ENCODE measurements at places on chromosomes 6 and 20.
A peak's percentile ranks its signal among the peaks of the same experiment; 100 is the strongest.

DNA sequence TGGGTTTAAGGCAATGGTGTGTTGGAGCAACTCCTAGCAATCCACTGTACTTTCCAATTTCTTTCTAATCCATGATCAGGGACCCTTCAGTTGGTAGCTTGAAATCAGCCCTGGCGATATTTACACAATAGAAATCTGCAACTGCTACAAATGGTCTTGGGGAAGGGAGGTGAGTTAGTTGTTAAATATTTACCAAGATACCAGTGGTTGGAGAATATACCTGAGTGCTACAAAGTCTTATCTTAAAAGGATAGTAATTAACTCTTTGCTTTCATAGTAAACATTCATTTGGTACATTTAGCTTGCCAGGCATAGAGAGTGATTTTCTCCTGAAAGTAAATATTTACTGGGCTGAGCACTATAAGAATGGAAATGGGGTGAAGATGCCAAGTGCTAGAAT, 568.2 kb downstream of the BCKDHB start:
- no peak for DNase-seq

DNA sequence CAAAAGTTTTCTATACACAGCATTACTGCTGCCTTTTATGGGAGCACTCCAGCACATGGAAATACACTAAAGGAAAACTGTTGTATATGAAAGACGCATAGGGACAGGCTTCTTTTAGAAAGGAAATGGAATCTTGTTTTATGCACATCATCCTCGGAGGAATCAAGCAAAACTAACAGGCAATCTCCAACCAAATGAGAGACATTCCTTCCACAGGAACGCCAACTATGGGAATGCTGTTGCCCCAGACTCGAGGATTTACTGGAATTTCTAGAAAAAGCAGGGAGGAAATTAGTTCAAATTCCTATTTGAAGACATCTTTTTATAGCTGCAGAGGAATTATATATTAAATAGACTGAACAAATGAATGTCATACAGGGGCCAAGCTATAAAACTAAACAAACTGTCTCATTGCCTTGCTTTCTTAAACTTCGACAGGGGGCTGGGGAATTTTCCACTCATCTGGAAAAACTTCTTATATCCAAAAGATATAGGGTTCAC, 52.2 kb downstream of the LYRM4 start:
- no peak for DNase-seq

GRCh38 chr6:53858913-53859312, 64.1 kb downstream of the LRRC1 start:
- DNase-seq, result no peak

- no peak for DNase-seq
Measured at GRCh38 chr6:5763407-5763806, 243.3 kb downstream of the NRN1 start.

DNA sequence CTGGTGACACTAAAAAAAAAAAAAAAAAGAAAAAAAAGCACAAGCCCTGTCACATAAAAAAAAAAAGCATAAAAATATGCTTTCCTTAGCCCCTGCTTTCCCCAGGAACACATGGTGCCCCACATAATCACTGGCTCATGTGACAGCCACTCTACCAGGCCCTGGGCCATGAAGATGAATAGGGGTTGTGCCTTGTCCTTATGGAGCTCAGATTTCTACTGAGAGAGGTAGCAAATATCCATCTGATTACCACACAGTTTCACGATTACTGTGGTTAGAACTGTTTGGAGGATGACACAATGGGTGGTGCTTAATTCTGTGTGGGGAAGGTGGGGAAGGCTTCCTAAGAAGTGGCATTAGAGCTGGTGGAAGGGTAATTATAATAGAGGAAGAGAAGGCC, 9.3 kb downstream of the RAET1E start:
- DNase-seq, result no peak

GRCh38 chr6:13045676-13046075, 282.7 kb downstream of the TBC1D7 start:
- DNase-seq, result no peak

DNA sequence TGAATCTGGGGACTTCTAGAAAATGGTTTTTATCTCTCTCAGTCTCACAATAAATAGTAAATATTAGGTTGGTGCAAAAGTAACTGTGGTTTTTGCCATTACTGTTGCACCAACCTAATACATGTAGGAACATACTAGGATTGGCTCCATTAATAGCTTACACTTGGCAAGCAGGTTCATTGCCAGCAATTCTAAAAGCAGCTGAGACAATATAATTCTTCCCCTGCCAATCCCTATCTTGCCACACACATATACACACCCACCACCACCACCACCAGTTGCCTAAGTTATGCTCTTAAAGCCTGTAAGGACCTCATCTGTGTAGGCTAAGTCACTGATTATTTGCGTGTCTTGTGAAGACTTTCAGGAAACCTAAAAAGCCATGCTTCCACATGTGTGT, 145.1 kb downstream of the KIF16B start:
- no peak for DNase-seq

DNA sequence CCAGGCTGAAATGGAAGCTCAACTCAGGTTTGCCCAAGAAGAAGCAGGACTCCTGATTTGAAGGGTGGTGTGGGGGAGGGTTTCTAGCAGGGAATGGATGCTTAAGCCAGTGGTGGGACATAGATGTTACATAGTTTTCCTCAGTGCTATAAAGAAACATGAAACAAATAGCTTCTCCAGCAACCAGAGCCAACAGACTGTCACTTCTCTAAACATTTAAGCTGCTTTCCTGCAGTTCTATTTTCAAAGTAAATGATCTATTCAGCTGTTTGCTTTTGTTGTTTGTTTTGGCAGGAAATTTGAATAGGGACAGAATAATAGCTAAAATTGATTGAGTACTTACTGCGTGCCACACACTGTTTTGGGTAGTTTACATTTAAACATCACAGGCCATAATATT, 169.0 kb downstream of the UST start:
- DNase-seq, result no peak

DNA sequence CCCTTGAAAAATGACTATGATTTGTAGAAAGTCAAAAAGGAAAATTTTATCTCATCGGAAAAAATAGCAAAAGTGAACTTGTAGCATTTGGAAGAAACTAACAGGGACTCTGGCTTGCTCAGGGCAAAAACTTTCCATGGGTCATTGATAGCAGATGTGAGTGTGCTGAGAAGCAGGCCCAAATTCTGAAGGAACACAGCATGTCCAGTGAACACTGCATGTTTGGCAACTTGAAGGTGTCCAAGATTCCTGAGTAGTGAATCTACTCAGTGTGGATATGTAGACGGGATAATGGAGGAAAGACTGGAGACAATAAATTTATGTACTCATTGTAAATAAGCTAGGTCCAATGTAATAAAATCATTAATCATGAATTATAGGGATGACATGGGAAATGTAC, 8.2 kb downstream of the SLC17A2 start:
- no peak for DNase-seq

GRCh38 chr20:16574656-16575355, 1.6 kb upstream of the KIF16B start:
- peak; percentile 64 for DNase-seq

DNA sequence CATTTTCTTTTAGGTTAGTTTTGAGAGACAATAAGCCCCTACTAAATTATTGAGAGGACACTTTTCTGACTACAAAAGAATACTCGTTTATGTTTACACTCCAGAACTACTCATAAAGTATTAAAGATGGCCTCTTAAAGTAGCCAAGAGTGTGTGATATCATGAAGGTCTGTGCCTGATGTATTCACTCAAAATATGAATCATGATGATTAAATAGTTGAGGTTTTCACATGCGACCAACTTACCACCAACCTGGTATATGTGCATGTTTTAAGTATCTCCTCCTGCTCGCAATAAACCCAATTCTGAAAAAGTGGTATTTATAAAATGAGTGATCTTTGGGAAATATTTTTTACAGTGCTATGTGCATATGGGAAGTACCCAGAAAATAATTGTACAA, 43.9 kb downstream of the IL20RA start:
- no peak for DNase-seq

GRCh38 chr6:39430446-39430845, 107.9 kb upstream of the KCNK16 start:
- no peak for DNase-seq

GRCh38 chr6:2471472-2471871, 226.1 kb upstream of the GMDS start:
- DNase-seq, result no peak

DNA sequence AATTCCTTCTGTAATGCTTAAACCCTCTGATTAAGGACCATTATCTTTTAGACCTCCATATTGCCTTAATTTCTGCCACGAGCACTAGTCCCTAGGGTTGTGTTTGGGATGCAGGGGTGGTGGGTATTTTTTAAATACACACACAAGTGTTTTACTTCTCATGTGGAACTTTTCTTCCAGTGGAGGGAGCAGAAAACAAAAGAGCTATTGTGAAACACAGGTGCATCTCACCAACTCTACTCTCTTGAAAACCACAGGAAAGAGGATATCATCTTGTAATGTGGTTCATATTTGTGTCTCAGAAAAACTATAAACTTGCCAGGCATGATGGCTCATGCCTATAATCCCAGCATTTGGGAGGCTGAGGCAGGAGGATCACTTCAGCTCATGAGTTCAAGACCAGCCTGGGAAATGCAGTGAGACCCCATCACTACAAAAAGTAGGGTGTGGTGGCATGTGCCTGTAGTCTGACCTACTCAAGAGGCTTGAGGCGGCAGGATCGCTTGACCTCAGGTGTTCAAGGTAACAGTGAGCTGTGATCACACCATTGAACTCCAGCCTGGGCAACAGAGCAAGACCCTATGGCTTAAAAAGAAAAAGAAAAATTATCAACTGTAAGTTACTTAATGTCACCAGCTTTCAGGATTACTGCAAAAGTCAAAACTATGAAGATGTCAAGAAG, 37.3 kb downstream of the MRS2 start:
- no peak for DNase-seq

DNA sequence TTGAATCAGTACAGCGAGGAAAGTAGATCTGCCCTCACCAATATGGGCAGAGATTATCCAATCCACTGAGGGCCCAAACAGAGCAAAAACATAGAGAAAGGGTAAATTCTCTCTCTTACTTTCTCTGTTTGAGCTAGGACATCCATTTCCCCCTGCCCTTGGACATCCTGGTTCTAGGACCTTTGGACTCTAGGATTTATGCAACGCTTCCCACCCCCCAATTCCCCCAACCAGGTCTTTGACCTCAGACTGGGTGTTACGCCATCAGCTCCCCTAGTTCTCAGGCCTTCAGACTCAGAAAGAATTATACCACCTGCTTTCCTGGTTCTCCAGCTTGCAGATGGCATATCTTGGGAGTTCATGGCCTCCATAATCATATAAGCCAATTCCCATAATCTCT, 10.2 kb upstream of the B3GAT2 start:
- DNase-seq, result no peak

DNA sequence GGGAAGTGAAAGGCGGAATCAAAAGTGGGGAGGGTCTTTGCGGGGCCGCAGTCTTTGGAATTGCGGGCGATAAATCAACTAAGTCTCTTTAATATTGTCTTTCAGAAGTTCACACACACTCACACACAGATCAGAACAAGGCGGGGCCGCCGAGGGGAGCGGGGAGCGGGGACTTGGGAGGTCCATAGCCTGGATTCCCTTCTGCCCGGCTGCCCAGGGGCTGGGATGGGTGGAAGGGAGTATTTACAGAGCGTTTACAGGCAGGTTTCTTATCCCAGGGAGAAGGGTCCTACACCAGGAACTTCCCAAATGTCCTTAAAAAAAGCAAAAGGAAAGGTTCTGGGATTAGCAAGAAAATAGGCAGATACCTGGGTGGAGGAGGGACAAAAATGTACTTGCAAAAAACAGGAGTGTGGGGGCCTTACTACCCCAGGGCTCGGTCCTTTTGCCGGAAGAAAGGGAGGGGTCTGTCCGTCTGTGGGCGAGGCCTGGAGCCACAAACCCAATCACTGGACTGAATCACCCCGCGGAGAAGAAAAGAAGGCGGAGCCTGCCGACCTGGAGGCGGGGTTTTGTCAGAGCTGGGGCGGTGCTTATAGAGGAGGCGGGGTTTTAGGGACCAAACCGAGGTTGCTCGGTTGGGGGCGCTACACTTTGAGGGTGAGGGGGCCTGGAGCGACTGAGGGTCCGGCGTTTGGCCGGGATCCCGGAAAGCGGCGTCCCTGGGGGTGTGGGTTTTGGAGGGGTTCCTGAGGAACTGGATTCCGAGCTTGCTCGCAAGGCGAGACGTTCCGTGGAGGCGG, 3.2 kb downstream of the PRRT1 start:
- DNase-seq, result peak; percentile 57

DNA sequence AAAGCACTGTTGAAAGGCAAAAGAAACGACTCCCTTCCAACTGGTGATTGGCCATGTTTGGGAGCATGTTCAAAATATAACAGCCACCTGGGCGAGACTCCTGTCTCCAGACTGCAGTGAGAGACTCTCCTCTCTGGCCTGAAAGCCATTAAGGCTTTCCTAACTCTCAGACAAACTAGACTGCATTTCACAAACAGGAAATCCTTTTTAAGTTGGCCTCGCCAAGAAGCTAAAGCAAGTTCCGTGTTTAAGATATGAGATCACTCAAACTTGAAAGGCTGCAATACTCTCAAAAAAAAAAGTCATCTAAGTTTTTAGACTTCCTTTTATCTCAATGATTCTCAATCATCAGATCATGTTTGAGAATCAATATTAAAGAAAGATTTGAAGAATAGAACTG, 117.0 kb downstream of the TFAP2A start:
- no peak for DNase-seq

GRCh38 chr6:74277777-74278186, 581.8 kb downstream of the CD109 start:
- no peak for DNase-seq

DNA sequence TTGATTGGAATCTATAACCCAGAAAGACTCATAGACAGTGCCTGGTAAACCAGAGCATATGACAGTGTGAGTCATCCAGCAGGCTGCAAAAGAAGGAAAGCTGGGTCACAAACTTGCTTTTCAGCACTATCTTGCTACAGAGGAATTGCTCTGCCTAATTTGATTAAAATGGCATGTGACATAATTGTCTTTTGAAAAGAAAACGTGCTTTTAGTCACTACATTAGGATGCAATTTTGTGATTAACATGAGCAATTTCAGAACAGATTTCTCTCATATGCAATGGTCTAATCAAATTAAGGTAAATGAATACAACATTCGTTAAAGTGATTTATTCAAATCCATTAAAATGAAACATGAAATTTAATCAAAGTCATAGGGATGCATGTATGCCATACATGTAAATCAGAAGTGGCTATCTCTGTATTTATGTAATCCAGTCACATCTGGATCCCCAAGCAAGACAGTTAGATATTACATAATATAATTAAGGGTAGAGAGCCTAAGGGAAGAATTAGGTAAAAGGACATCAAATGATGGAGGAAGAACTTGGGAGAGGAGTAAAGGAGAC, 400.0 kb upstream of the HTR1E start:
- no peak for DNase-seq

- DNase-seq, result no peak
Measured at GRCh38 chr6:53437557-53438202, 88.9 kb upstream of the ELOVL5 start.

- DNase-seq, result no peak
Measured at GRCh38 chr20:62493886-62494285, 18.1 kb upstream of the GATA5 start.

DNA sequence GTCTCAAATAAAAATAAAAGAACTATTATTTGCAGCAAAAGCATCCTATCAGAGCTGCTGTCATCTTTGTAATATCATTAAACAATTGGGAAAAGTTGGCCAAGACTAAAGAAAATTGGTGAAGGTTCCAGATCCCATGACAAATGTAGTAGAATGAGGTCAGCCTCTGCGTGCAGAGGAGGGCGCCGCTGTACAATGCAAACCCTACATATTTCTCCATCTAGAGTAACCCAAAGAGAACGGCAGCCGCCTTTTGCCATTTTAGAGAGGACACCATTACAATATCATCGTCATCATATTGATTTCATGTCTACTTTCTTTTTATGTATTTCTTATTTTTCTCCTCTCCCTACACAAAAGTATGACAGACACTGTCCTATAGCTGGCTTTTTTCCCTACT, 59.5 kb downstream of the ZMYND8 start:
- DNase-seq, result no peak

Measured in T-helper 9 cell (primary cell).